Suppressor macrophage (primary cell): ENCODE measurements at places on chromosomes 4 and X.

DNA sequence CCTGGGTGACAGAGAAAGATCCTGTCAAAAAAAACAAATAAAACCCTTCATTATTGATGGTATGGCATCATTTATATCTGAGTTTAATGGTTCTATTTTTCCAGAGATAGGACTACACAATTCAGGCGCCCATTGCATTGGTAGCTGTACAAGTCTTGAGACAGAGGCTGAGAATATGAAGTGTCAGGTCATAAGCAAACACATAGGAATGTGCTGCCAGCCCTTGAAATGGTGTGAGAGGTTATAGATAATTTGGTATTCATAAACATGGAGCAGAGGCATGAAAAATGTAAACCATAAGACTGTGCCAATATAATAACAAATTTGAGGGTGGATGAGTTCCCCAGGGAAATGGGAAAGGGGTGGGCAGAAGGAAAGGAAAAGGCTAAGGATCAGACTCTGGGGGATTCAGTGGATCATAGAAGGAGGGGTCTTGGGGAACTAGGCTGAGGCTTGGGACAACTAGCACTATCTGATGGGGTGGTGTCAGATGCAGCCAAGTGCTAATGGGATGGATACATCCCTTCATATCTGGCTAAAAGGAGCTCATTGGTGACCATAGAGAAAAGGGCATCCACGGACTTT is 50.8 kb downstream of the MAOA start:
- no peak for DNase-seq

- DNase-seq = peak; percentile 78
Observed at GRCh38 chr4:110631584-110632505, 9.0 kb upstream of the PITX2 start.

DNA sequence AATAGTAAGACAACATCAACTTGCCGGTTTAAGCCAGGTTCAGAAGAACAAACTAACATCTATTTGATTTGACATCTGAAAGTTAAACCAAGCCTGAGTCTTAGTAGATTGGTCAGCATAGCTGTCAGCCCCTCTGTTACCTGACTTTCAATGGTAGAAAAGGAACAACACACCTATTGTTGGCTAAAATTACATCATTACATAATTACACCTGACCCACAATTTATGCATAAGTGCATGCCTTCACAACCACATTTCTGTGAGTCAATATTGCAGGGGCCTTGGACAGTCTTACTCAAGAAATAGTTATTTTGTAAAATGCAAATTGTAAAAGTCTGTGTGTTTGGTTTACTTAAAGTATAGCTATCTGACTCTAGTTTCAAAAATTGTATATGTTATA is 36.2 kb downstream of the EGFL6 start:
- DNase-seq = no peak

DNA sequence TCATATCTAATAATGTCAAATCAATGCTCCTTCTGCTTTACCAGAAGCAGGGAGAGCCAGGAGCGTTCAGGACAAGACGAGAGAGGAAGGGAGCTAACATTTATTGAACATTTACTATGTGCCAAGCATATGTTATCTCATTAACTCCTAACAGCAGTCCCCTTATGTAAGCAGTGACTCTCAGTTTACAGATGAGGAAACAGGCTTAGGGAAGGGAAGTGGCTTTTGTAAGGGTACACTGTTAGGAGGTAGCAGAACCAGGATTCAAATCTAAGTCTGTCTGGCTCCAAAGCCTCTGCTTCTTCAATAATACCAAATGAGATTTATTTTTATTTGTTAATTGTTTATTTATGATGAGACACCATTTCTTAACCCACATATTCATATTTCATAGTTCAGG is 2.6 kb upstream of the STARD8 start:
- peak; percentile 54 for DNase-seq

GRCh38 chr4:79576429-79576753 is 168.4 kb upstream of the GK2 start:
- DNase-seq = peak; percentile 8

DNA sequence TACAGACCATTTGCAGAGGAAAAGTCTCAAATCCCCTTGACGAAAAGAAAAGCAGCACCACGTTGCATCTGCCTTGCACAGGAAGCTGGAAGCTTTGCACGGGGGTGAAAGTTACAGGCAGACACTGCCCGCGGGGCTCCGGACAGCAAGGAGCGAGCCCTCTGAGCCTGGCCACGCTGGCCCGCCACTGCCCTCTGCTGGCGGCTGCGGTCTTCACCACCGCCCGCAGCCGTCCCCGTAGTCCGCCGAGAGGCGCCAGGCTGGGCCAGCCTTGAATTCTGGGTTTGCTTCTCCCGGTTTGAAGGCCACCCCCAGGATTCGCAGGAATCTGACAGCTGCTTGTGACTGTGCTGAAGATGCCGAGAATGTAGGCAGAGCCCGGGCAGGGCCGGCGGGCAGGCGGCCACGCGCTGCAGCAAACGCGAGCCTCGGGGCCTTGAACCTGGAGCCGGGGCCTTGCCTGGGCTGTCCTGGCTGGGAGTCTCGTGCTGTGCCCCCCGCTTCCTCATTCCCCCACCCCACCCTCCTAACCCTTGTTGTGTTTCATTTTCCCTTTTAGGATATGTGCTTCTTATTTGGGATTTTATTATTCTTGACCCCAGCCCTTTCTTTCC is 49.2 kb downstream of the ENPP6 start:
- DNase-seq = peak; percentile 87

GRCh38 chr4:39319676-39320075 is 46.5 kb downstream of the RFC1 start:
- no peak for DNase-seq

DNA sequence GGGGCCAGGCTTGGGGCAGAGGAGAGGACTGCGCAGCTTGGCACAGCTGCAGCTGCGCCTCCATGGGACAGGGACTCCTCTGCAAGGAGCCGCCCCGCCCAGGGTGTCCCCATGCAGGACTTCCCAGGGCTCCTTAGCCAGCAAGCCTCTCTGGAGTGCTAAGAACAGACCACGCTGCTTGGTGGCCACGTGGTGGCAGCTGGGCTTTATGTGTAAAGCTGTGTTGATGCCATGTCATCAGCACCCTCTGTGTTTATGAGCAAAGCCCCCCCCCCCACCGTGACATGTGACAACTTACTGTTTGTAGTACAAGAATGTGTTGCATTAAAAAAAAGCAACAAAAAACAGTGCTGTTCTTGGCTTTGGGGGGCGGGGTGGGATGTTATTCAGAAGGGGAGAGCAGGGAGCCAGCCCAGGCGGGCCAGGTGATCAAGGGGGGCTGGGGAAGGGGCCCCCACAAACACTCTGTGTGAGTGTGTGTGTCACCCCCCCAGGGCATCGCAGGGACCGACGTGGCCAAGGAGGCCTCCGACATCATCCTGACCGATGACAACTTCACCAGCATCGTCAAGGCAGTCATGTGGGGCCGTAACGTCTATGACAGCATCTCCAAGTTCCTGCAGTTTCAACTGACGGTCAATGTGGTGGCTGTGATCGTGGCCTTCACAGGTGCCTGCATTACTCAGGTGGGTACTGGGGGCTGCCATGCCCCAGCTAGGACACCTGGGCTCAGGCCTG is 40.3 kb downstream of the ATP2B3 start:
- no peak for DNase-seq

DNA sequence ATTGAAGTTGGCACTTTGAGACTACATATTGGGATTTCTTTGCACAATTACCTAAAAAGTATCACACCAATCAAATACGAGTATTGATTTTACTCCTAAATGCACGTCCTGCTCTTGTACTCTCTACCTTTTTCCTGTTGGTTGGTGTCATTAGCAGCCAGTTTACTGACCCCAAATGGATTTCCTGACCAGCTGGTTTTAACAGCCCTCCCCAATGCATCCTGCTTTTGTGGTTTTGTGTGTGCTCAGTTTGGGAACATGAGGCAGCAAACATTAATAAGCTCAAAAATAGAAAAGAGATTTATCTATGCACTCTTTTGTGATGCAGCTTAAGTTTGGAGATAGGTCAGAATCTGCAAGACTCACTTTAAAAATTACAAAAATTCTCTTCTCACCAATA is 230.3 kb downstream of the MAPK10 start:
- DNase-seq = no peak
